ENCODE measurements at places on chromosomes 1 and 21. TPM values are rescaled to one million over a fixed set of nuclear protein-coding genes. Genes with fewer than 3 reads are reported as not detected.

GRCh38 chr21:45602106-45602505 is 41.4 kb upstream of the PCBP3 start:
- DNase-seq, result no peak

DNA sequence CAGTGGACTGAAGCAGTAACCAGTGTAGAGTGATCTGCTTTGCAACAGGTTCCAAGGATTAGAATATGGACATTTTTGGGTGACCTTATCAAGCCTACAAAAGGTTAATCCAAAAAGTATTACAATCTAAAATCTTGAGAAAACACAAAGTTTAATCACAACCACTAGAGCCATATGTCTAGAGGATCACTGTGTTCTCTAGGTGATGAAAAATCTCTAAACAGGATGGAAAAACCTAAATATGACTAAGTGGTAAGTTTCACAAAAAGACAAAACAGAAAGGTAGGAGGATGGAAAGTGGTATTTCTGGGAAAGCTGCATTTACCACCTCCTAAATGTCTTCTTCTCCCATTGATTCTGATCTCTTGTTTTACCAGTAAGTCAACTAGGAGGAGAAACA is 411.1 kb upstream of the CXADR start:
- DNase-seq, result no peak

- no peak for DNase-seq
Measured at GRCh38 chr1:186179231-186179630, 195.8 kb downstream of the TPR start.

DNA sequence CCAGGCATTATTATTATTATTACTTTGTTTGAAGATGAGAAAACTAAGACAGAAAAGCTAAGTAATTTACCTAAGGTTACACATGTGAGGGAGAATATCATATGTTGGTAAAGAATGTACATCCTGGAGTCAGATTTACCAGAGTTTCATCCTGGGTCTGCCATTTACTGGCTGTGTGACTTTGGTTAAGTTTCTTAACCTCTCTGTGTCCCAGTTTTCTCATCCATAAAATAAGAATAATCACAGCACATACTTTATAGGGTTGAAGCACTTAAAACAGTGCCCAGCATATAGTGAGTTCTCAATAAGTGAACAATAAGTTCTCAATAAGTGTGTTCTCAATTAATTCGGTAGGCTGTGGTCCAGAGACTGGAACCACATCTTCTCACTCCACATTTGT is 32.5 kb downstream of the UBE2U start:
- no peak for DNase-seq

DNA sequence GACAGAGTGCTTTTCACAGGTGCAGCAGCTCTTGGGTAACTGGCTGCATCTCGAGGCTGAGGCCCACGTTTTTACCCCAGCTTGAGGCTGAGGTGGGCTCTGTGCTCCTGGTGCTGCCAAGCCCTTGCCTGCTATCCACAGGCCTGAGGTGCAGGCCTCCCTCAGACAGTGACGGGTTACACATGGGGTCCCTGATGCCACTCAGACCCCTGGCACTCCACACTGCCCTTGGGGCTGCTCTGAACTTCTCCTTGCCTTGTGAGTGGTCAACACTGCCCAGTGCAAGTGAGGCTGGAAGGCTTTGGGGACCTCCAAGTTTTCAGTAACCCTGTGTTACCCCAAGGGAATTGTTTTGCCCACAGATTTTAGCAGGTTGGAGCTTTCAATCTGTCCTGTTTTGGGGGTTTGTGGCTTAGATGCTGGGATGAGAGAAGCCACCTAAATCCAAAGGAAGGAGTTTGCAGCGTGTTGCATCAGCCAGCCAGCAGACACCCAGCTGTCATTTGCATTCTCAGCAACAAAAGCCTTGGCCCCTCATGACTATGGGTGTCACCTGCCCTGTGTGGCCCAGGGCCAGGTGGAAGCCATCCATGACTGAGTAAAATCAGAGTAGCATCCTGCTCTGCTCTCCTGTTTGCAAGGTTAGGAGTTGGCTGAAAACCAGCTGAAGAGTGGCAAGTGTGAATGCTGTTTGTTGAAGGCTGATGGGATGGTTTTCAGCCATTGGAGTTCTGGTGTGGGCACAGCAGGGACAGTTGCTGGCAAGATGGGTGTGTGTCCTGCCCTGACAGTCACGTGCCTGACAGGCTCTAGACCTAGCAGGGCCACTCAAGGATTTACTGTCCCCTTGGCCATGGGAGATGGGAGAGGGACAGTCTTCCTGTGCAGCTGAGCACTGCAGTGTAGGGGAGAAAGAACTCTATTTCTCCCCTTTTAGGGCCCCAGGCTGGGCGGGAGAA is 3.2 kb downstream of the RNF187 start:
- no peak for DNase-seq

DNA sequence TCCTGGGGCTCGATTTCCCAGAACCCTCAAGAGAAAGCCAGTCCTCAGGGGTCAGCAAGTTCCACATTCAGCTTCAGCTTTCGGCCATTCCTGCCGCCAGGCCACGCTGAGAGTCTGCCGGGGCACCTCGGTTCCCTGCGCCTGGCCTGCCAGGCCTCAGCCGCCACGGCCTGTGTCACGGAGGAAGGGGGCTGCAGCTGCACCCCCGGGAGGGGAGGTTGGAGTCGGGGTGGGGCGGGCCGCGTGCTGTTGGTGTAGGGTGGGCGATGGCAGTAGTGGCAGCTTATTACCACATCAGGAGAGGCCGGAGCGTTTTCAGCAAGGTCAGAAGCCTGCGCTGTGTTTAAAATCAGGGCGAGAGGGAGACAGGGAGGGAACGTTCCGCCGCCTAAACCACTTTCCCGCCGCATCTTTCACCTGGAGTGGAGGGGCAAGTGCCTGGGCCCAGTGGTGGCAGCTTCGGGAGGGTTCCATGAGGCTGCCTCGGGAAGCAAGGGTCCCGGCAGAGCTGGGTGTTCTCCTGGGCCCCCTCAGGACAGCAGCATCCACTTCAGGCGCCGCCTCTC is 68.5 kb upstream of the TRAPPC10 start:
- DNase-seq, result no peak

DNA sequence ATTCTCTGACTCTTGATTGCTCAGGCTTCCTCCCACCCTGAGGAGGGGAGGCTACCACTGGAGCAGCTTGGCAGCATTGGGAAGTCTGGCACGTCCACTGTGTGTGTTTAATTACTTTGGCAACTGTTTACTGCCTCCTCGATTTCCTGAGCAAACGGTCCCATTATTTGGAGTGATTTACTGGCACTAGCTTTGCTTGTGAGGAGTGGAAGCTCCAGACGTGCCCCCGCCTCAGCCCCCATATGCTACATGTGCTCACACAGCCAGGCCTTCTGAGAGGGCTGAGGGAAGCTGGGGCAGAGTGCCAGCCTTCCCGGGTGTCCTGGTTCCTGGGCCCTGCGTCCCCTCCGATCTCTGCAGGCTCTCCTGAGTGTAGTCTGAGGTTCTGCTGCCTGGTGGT is 306.2 kb downstream of the PTPRU start:
- DNase-seq, result no peak

DNA sequence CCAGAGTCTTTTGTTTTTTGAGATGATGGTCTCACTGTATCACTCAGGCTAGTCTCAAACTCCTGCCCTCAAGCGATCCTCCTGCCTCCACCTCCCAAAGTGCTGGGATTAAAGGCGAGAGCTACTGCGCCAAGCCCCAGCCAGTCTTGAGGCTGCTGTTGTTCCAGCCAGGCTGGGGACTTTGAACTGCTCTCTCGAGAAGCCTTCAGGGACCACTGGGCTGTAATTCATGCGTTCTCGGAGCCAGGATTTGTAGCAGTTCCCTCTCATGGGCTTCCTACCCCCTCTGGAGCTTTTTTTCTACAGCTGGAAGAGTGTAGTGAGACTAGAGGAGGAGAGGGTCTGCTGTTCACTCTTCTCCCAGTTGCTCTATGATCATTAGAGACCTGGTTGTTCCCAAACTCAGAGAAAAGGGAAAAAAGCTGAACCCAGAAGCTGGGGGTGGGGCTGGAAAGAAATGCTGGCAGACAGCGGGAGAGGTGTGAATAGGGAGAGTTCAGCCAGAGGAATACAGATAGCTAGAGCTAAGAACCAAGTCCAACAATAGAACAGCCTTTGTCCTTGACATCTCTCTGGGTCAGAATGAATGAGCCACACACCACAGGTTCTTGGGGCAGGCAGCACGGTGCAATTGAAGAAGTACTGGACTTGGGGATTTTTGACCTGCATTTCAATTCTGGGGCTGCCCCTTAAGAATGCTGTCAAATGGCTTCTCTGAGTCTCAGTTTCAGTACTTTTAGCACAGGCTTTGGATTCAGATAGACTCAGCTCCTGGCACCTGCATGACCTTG is 13.2 kb upstream of the SLC41A1 start:
- no peak for DNase-seq

GRCh38 chr21:14480411-14481031 is 65.6 kb downstream of the SAMSN1 start:
- DNase-seq, result peak; percentile 56

DNA sequence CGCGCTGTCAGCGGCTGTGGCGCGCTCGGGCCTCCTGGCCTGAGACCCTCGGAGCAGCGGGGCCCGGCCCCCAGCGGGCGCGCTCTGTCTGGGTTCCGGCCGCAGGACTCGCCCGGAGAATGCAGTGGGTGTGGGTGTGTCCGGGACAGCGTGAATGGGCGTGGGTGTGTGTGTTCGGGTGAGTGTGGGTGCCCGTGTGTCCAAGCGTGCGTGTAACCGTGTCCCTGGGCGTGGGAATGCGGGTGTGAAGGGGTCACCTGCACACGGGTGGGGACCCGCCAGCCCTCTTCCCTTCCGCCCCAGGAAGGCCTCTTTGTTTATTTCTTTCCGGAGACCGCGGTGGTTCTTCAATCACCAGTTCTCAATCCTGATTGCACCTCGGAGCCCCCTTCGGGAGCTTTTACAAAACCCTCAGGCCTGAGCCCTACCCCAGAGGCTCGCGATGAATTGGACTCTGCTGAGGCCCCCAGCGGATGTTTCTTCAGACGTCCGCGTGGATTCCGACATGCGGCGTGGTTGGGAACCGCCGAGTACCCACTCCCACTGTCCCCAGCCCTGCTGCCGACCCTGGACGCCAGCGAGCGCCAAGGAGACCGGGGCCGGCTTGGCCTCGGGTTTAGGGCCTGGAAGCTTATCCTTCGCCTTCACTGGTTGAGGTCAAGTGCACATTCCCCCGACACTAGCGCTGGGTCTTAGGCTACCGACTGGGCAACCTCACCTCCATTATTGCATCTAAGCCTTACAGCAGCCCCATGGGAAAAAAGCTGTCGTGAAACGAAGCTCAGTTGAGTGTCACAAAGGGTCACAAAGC is 19.3 kb downstream of the SERTAD4 start:
- no peak for DNase-seq

DNA sequence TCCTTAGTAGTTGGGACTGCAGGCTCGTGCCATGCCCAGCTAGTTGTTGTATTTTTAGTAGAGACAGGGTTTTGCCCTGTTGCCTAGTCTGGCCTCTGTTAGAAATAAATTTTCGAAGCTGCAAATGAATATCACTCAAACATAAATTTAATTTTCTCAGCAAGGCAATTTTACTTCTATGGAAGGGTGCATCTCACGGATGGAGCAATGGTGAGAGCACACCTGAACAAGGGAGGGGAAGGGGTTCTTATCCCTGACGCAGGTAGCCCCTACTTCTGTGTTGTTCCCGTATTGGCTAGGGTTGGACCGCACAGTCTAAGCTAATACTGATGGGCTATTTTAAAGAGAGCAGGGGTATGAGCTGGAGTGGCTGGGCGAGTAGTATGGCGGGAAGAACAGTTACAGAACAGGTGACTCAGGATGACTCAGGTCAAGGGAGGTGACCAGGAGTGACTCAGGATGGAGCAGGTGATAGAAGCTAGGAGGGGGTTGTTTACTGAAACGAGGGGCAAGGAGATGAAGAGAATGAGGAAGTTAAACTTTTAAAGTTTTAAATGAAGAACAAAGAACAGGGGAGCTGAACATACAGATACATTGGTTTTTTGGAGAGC is 7.5 kb downstream of the MDM4 start:
- peak; percentile 75 for DNase-seq

- no peak for DNase-seq
Measured at GRCh38 chr1:903721-904271, 19.9 kb upstream of the SAMD11 start.

DNA sequence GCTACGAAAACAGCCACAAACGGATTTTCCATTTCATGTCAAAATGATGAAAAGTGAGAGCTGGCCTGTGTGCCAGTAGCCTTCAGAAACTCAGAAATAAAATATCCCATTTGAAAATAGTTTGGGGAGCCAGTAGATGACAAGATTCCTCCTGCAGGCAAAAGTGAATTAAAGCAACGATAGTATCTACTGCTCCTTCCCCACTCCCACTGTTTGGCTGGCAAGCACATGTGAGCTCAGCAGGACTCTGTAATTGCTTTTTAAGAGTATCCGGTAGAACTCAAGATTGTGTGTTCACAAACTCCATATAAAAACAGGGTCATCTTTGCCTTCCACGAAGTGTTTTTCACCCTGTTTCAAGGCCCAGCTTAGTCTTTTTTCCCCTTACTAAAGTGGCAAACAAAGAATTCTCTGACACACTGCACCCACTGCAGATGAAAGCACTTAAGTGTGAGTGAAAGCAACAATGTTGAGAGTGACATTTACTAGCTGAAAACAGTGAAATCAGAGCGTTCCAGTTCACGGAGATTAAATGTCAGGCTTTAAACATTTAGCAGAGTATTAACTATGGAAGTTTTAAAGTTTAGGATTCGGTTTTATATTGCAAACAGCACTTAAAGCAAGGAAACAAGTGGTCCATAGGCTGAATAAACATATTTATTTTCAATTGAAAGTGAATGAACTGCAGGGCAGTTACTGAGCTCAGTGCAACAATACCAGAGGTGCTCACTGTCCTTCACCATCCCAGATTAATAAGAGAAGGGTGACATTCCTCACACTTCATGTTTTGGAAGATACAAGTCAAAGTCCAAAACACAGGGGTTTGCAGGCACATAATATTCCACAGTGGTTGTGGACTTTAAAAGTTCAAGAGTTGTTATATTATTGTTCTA is 70.0 kb downstream of the ALG14 start:
- no peak for DNase-seq

GRCh38 chr1:23278717-23279116 is 61.4 kb upstream of the HTR1D start:
- peak; percentile 68 for DNase-seq

- DNase-seq, result no peak
Measured at GRCh38 chr21:33075596-33076195, 5.8 kb downstream of the OLIG1 start.

DNA sequence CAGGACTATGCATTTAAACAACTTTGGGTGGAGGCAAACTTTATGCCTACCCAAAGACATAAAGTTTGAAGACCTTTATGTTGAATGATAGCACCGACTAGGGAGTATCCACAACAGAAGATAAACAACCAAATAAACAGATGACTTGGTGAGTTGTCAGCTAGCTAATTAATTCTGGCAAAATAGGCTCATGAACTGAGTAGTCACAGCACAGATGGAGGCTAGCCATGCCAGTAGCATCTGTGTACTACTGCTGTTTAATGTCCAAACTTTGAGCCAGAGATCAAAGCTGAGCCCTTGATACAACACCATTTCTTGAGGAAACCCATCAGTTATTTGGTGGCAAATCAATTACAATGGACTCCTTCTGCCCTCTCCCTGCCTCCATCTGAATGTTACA is 40.3 kb upstream of the CCDC190 start:
- no peak for DNase-seq

LCE6A gene
- total RNA-seq, result not detected

CYP4A11 gene
- total RNA-seq, result not detected

ATP6V1G3 gene
- not detected for total RNA-seq

PLA2G2A gene
- total RNA-seq, result not detected

SMIM12 gene
- 36.1 TPM for total RNA-seq

ARHGEF16 gene
- total RNA-seq, result 21.6 TPM

ITSN1 gene
- total RNA-seq, result 15.0 TPM

C1orf53 gene
- 0.79 TPM for total RNA-seq

ADAR gene
- total RNA-seq, result 44.5 TPM

GUCA2B gene
- not detected for total RNA-seq

CYP4A22 gene
- not detected for total RNA-seq

TRIM45 gene
- total RNA-seq, result 2.6 TPM

AMY1A gene
- total RNA-seq, result under 0.01 TPM

NBL1 gene
- 55.3 TPM for total RNA-seq

Measured in bronchial epithelial cell (primary cell).